Fibroblast of villous mesenchyme (primary cell): ENCODE measurements at places on chromosomes 1 and 21. TPM values are rescaled to one million over a fixed set of nuclear protein-coding genes. Genes with fewer than 3 reads are reported as not detected.

DNA sequence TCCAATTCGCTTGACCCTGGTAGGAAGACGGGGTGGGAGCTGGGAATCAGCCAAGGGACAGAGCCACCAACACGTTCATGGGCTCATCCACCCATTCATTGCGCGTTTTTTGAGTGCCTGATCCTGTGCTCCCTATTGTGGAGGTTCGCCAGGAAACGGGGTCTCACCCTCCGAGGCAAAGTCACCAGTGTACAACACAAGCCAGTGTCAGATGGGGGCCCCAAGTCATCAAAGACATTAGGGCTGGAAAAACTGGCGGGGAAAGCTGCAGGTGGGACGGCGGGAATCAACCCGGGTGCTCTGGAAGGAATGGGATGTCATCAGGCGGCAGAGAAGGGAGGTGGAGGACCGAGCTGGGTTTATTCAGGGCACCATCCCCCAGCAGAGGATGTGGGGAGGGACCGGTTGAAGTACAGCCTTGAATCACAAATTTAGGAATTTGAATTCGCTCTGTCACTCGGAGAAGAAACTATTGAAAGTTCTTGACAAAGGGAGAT lies 667 bp upstream of the NID1 start:
- no peak for DNase-seq

DNA sequence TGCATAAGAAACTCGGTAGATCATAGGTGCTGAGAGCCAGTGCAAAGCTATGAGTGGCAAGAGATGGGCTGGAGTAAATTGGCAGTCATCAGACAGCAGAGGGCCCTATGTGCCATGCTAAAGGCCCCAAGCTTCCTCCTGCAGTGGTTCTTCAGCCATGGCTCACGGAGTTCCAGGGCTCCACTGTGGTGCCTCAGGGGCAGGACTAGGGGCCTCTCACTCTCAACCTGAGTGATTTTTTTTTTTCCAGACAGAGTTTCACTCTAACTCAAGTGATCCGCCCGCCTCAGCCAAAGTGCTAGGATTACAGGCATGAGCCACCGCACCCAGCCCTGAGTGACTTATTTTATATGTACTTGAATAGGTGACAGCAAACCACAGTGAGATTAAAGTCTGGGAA lies 10.4 kb upstream of the GJA8 start:
- no peak for DNase-seq

The ARHGEF19 gene
- 9.9 and 11.6 TPM in 2 replicates for total RNA-seq

The ERICH3 gene
- not detected in 2 replicates for total RNA-seq

GRCh38 chr1:246214708-246215509 lies 292.2 kb downstream of the SMYD3 start:
- DNase-seq = peak; percentile 98
